ENCODE measurements at places on chromosomes 5 and 9. TPM values are rescaled to one million over a fixed set of nuclear protein-coding genes. Genes with fewer than 3 reads are reported as not detected.

- no peak for DNase-seq
Observed at GRCh38 chr9:75699017-75699416, 191.5 kb upstream of the PCSK5 start.

DNA sequence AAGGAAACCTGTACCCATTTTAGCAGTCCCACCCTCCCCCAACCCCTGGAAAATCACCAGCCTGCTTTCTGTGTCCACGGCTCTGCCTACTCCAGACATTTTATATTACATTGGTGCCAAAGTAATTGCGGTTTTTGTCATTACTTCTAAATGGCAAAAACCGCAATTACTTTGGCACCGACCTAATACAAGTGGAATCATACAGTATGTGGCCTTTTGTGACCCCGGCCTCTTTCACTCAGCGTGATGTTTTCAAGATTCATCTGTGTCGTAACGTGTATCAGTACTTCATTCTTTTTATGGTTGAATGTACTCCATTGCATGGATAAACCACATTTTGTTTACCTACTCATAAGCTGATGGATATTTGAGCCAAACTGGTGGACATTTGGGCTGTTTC, 9.7 kb upstream of the ORM1 start:
- no peak for DNase-seq

Gene TTC23L
- not detected for total RNA-seq

DNA sequence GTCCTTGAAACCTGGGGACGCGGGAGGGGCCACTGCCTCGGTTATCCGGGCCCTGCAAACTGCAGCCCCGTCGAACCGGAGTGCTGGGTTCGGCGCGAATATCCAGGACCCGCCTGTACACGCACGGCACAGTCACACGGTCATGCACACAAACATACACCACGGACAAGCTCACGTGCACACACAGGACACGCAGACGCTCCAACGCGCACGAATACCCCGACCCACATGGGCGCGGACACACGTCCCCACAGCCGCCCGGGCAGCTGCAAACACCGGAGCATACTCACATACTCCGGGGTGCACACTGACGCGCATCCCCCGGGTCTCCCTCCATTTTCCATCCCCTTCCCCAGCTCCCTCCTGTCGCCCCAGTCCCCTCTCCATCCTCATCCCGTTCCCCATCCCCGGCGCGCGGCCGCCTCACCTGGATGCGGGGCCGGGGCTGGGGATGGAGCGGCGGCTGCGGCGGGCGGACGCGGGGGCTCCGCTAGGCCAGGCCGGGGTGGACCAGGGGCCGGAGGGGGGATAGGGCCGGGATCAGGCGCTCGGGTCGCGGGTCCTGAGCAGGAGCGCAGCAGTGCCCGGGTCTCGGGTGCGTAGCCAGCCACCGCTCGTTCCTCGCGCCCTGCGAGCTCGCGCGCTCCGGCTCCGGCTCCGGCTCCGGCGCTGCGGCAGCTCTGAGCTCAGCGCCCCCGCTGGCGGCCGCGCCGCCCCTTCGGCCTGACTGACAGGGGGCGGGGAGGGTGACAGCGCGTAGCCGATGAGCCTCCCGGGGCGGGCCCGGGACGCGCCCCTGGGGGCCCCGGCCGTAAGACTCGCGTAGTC, at the start of the genes EIF4E1B and SNCB:
TSS of gene EIF4E1B (plus strand) at position 823 of the 828 bp plus-strand sequence. CDS start 12,113 bp downstream, outside the sequence.
TSS of gene SNCB (minus strand) at position 682 of the 828 bp plus-strand sequence. CDS start 880 bp downstream, outside the sequence.
- DNase-seq, result no peak

- DNase-seq, result no peak
Observed at GRCh38 chr5:110836851-110837250, 98.0 kb downstream of the SLC25A46 start.

GRCh38 chr5:163248871-163249270, 188.5 kb upstream of the CCNG1 start:
- no peak for DNase-seq

DNA sequence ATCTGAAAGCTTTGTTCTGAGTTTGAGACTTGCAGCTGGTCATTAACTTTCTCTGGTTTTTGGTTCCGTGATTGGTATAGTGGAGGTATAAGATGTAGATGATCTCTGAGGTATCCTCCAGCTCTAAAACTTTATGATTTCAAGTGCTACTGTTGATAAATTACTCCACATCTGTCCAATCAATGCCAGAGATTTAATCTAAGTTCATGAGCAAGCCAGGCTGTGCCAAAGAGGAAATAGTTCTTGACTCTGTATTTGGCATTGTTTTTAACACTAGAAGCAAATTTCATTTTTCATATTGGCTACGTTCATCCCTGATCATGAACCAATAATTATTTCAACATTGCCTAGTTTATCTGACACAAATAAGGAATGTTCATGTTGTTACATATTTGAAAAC, 28.5 kb upstream of the CHD1 start:
- no peak for DNase-seq

- DNase-seq, result no peak
Observed at GRCh38 chr5:162529886-162530285, 462.3 kb downstream of the GABRG2 start.

DNA sequence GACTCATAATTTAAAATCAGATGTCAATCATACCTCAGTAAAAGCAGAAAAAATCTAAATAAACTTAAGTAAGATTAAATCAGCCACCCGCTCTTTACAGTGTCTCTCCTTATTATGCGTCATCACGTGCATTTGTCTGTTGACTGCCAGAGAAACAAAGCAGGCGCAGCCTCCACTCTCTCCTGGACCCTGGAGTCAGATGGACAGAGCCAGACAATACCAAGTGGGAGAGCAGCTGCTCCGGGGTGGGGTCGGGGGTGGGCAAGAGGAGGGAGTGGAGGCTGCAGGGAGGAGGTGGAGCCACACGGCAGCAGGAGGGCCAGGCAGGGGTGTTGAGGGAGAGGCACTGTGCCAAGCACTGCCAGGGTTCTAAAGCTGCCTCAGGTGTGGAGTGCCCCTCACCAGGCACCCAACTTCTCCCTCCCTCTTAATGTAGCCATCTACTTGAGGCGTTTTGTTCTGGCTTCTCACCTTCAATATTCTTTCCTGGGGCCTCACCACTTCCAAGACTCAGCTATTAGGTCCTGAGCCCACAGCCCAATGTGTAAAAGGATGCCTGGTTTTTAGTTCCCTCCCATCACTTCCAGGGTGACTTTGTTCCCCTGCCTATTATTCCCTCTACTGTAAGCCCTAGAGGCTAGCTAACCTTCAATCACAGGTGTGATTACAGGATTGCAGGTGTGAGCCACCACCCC, 96.3 kb downstream of the GLDC start:
- DNase-seq, result no peak

Gene TAF11L11
- total RNA-seq, result not detected

DNA sequence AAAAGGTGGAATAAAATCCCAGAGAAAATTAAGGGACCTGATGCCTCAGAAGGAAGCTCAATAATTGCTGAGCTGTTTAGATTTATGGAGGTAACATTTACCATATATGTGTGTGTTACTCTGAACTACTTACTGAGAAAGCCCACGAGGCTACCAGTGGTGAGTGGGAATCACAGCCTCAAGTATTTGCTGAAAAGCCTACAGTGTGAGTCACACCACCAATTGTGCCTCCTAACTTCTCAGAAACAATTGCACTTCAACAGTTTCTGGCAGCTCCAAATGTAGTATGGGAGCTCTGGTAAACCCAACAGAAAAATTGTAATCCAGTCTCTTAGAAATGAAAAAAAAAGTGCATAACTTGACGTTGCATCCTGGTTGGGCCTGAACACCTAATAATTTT, 551.6 kb downstream of the PRDM9 start:
- DNase-seq, result no peak
